ENCODE measurements at places on chromosomes 2 and 18.

DNA sequence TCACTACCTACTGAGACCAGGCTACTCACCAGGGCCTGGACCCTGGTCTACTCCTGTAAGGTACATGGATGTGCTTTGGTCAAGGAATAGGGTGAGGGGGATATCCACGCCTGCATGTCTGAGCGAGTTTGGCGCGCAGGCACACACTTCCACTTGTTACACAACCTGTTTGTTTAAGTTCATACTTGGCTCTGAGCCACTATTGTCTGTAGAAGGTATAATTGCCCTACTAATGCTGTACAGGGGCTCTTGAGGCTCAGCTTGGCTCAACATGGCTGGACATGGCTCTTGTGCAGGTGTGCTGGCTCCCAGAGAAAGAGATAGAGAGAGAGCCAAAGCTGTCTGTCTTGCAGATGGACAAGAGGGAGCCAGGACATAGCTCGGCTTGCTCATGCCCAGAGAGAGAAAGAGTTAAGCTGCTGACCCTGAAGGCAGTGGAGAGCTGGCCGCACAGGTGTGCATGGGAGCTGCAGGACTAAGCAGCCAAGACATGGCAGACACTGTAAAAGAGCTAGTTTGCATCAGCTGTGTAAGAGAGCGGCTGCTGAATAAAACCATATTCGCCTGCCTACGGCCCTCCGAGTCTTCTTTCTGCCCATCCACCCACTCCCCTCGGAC is 35.2 kb downstream of the NPPC start:
- no peak for DNase-seq

GRCh38 chr2:65790676-65790935 is 358.2 kb upstream of the SPRED2 start:
- DNase-seq: no peak

DNA sequence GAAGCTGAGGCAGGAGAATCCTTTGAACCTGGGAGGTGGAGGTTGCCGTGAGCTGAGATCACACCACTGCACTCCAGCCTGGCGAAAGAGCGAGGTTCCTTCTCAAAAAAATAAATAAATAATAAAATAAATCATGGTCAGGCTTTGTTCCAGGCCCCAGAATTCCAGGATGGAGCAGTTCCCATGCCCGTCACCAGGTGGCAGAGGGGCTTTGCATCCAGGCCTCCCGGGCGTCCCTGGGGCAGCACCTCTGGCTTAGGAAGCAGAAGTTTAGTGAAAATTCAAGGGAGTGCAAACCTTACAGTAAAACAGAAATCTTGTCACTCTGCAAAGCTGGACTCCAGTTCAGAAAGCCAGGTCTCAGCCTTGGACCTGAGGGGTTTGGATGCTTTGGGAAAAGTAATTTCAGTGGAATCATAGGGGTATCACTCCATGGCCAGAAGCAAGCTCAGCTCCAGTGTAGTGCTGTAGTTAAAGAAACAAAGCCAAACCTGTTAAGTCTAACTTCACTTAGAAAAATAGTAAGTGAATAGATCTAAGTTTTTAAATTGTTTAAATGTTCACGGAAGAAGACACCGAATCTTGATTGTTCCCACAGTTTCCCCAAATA is 512.7 kb downstream of the CMPK2 start:
- no peak for DNase-seq

GRCh38 chr2:42874949-42875801 is 82.8 kb upstream of the HAAO start:
- DNase-seq: no peak

DNA sequence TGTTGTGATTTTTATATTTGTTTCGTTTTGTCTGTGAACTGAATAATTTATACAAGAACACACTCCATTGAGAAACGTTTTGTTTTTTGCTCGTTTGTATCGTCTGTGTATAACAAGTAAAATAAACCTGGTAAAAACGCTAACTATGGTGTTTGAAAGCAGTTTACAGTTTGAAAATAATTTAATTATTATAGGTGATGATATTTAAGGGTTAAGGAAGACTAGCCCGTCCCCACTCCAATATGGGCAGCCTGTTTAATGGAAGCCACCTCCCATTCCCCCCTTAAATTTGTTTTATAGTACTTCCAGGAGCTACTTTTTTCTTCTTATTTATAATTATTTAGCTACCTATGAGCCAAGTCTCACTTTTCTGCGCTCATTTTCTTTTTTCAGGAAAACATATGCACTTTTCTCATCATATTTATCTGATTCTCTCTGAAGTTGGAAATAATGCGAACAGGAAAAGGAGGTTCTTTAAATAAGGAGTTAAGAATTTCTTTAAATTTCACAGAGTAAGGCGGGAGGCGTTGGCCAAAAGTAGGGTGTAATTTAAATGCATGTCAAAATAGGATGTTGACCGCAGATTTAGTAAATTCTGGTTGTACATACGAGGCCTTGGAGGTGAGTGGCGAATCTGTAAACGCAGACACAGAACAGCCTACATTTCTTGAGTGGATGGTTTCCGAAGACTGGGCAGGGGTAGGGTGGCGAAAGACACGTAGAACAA is 9.8 kb downstream of the TBR1 start:
- no peak for DNase-seq

DNA sequence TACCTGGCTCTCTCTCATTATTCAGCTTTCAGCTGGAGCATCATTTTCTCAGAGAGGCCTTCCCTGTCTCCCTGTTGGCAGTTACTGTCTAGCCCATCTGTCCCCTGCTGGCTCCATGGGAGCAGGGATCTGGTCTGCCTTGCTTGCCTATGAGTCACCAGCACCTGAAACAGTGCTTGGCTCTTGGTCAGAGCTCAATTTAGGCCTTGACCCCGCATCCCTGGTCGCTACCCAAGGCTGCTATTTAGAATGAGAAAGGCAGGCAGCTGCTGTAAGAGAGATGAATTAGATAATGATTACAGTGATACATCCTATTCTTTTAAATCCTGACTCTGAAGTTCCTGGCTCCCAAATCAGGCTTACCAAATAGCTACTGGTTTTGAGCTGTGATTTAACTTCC is 32.9 kb downstream of the KCNE4 start:
- no peak for DNase-seq

- no peak for DNase-seq
Measured at GRCh38 chr2:125167820-125168219, 1142.7 kb downstream of the CNTNAP5 start.
